Left renal pelvis (tissue), 4 donors: ENCODE measurements at places on chromosomes 11 and 22. TPM values are rescaled to one million over a fixed set of nuclear protein-coding genes. Genes with fewer than 3 reads are reported as not detected.

- no peak for DNase-seq
These were observed 271.6 kb upstream of the CADM1 start for GRCh38 chr11:115775846-115776245.

GRCh38 chr22:50672041-50672440, 582 bp upstream of the SHANK3 start:
- no peak for DNase-seq

DNA sequence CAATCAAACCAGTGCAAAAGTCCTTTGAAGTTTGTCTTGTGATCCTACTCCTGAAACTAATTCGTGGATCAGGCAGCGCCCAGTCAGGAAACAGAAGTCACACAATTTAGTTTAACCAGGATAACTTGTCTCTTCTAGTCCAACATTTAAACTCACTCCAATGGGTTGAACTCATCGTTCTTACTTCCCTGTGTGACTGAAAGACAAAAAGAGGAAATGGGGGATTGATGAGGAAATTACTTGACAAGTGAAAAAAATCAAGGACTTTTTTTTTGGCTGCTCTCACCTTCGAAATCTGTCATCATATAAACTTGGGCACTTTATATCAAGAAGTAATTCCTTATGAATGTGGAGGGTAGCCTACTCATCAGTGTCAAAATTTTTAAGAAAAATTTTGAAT, 78.4 kb downstream of the HSD17B12 start:
- DNase-seq: no peak

- DNase-seq: no peak
These were observed 223.4 kb upstream of the ZBED5 start for GRCh38 chr11:11081288-11081687.

MMP8 gene
- polyA plus RNA-seq: not detected

DNA sequence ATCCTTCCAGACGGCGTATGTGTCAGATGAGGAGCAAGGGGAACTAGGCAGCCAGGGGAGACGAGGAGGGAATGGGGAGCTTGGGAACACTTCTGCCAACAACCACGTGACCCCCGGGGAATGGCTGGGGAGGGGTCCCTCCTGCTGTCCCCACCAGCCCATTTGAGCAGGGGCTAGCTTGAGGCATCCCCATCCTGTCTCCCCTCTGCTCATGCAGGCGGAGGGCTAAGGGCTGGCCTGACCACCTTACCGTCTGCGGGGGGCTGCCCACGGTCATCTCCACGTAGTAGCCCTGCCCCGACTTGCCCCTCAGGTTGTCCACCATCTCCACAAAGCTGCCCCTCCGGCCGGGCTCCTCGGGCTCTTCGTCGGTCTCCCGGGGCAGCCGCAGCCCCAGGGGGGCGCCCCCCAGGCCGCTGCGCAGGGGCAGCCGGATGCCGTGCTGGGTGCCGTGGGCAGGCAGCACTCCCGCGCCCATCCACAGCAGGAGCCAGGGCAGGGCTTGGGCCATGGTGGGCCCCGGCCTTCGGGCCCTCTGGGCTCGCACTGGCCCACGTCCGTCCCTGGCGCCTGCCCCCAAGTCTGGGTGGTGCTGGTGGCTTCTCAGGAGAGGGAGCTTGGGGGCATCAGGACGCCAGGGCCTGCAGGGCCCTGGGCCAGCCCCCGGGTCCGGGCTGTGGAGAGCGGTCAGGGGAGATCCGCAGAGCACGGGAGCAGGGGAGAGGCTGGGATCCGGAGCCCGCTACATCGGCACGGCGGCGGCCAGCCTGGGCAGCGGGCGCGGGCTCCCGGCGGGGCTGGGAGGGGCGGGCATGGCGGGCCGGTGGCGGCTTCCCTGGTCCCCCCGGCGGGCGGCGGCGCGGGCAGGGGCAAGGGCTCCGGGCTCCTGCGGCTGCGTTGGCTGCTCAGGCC, 515 bp downstream of the BACE1 start:
- no peak for DNase-seq
